ENCODE measurements at places on chromosomes 5 and 9.

DNA sequence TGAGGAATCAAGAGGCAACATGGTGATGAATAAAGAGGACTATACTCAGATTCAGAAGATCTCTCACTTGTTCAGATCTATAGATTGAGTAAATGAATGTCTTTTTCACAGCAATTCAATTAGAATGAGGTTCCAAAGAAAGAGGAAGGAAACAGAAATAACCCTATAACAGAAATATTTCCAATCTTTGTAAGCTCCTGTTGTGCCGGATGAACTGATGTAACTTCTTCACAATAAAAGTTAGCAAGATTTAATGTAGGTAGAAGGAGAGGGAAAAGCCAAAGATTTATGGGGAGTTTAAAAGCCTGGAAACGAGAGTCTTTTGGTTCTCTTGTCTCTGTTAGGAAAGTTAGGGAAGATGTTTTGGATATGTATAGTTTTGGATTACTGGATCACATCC is 92.1 kb downstream of the PBX3 start:
- DNase-seq: no peak

DNA sequence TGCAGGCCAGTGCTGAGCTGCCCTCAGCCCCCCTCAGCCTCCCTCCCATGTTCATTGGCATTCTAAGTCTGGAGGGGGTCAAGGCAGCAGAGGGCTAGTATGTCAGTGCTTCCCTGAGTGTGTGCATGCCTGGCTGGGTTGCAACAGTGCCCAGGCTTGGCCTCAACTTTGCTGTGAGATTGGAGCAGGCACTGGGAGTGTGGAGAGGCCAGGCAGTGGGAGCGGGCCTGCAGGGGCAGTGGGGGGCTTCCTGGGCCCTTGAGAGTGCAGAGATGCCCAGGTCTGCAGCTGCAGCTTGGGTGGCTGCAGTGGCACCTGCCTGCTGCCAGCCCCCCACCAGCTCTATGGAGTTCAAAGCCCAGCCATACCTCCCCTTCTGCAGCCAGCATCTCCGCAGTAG is 239.3 kb downstream of the ARRDC3 start:
- no peak for DNase-seq

GRCh38 chr5:107215611-107216010 is 455.1 kb downstream of the EFNA5 start:
- no peak for DNase-seq

GRCh38 chr9:117286245-117286644 is 128.6 kb downstream of the ASTN2 start:
- no peak for DNase-seq

DNA sequence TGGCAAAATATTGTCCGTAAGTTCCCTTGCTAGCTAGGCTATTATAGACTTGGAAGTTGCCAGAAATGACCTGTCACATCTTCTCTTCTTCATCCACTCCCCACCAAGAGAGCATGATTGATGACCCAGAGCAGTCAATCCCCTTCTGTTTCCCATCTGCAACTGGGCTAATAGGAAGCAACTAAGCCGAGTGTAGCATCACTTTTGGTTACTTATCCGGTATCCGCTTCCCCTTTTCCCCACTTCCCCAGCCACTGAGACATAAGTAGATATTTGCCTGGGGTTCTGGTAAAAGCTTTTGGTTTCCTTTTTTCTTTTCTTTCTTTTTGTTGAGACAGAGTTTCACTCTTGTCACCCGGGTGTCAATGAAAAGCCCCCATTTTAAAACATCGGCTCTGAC is 29.4 kb upstream of the LIFR start:
- DNase-seq: no peak

DNA sequence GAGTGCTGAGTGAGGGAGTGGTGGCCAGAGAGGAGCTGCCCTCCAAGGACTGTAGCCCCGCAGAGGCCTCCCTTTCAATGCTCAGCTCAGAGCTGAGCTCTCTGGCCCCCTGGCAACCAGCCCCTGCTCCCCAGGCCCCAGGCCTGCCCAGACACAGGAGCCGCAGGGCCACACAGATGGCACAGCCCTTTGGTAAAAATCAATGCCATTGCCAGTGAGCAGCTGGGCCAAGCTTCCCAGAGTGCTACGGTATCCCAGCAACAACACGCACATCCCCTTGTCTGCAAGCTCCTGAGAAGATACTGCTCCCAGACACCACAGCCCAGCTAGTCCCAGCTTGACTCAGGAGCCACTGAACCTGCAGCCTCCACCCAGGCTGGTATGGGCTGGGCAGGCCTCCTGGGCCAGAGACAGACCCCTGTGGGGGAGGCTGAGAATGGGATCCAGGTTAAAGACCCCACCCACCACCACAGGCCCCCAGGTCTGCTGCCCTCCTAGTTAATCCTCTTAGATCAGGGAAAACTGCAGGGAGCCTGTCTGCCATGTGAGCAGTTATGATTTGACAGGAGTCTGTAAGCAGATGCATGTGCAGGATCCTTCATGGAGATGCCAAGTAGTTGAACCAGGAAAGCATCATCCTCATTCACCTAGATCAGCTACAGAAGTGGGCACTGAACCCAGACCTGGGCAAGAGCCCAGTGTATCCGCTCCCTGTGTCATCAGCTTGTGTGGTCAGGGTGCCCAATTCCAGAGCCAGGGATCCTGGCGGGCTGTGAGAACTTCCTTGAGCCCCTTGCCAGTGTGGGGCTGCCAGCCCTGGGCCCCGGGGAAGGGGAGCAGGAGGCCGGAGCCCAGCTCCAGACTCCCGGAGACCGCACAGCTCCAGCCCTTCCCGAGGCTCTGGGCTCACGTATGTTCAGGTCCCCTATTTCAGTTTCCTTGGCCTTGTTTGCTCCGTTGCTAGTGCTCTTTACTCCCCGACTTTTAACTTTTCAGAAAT is 26.7 kb upstream of the ADAMTS2 start:
- DNase-seq: no peak

- no peak for DNase-seq
These were observed 568.9 kb downstream of the CCDC171 start for GRCh38 chr9:16121601-16122286.
